Activated CD4-positive, alpha-beta T cell treated with anti-CD3 and anti-CD28 coated beads, Interleukin-2, amount 10 ng/mL, durations not matched to agents 24 days and 14 days (primary cell): ENCODE measurements at places on chromosomes 1 and 21. TPM values are rescaled to one million over a fixed set of nuclear protein-coding genes. Genes with fewer than 3 reads are reported as not detected.

DNA sequence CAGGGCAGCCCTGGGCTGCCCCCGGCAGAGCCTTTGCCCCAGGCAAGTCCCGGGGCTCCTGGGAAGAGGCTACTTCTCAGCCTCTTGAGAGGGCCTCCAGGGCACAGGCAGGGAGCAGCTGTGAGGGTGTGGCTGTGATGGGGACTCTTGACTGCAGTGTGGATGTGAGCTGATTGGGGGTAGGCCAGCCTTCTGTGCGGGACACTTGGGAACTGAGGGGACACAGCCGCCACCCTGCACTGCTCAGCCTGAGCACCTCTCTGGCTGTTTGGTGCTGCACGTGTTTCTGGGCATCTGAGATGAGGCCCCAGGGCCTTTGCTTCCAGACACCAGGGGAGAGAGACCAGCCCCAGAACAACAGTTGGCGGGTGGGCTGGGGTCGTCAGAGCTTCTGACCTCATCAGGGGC lies 62.1 kb downstream of the SKI start:
- DNase-seq = no peak

GRCh38 chr1:46148318-46148717 lies 15.9 kb upstream of the PIK3R3 start:
- DNase-seq = no peak

GRCh38 chr1:111199881-111200801 lies at the start of gene DENND2D:
Gene DENND2D, minus strand, starts transcription at chr1:111200646. Its CDS starts 187 bp downstream, at chr1:111200459.
- DNase-seq = peak; percentile 89

- DNase-seq = peak; percentile 64
Observed at GRCh38 chr1:101311146-101311920, 74.5 kb downstream of the S1PR1 start.

DNA sequence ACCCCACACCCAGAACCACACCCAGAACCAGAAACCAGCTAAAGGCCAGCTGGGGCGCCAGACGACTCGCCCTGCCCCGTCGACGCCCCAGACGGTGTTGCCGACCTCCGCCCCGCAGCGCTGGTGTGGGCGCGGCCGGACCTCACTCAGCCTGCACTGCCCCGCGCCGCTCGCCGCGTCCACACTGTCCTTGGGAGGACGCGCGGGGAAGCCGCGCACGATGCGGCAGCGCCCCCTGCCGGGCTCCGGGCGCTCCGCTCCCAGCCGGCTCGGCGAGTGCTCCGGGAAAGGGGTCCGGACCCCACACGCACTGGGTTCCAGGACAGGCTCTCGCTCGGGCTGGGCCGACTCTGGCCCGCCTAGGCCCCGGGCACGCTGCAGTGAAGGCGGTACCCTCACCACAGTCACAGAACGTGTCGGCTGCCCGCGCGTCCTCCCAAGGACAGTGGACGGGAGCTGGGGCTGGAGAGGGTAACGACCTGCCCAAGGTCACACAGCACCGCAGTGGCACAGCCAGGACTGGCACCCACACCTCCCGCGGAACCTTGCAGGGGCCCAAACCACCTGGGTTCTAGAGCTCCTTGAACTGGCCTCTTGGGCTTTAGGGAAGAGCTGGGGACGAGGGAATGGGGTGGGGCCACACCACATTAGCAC lies 90.2 kb downstream of the DMRTA2 start:
- DNase-seq = peak; percentile 86

- no peak for DNase-seq
Observed at GRCh38 chr1:36300526-36300925, 5.6 kb upstream of the SH3D21 start.

DNA sequence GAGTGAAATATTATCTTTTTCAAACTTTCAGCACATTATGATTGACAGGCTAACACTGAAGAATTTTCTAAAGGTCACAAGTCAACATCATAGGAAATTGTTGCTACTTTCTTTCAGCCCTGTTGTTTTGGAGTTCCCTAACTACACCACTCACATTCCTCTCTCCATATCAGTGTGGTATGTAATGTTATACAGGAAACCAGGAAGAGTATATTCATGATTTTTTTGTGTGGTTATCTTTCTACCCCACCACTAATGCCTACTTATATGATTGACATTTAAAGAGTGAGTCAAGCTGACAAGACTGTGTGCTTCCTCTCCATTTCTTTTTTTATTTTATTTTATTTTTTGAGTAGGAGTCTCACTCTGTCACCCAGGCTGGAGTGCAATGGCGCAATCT lies 47.8 kb upstream of the PRDM2 start:
- no peak for DNase-seq

GRCh38 chr1:6440198-6441126 lies 15.9 kb downstream of the ESPN start:
- peak; percentile 92 for DNase-seq

- no peak for DNase-seq
Observed at GRCh38 chr1:101165532-101165931, 71.3 kb upstream of the S1PR1 start.

GRCh38 chr1:36126005-36126716 lies 1.1 kb upstream of the COL8A2 start:
- no peak for DNase-seq

DNA sequence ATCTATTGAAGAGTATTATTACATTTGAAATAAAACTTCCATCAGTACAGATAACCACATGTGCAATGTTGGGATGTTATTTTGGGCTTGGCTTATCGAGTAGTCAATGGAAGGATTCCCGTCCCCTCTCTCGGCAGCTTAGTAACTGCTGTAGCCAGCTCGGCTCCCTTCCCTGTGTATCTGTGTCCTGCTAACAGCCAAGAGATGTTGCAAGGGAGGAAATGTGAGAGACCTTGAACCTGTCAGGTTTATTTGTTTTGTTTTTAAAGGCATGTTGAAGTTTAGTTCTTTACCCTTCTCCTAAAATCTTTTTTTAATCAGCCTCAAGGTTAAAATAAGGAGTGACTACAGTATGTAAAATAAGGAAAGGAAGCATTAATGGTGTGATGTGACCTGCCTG lies 13.6 kb upstream of the TARS2 start:
- no peak for DNase-seq

- DNase-seq = peak; percentile 90
Observed at GRCh38 chr1:6127587-6128163, 52.4 kb downstream of the CHD5 start.

PLPP3 gene
- not detected in 2 replicates for total RNA-seq

ALG14 gene
- total RNA-seq = 1.7 and 2.1 TPM in 2 replicates

TNFRSF1B gene
- 145 TPM in 2 replicates for total RNA-seq

LRRC8D gene
- total RNA-seq = 43.6 and 44.9 TPM in 2 replicates
